Panc1 (cell line): ENCODE measurements at places on chromosomes 1 and 21. TPM values are rescaled to one million over a fixed set of nuclear protein-coding genes. Genes with fewer than 3 reads are reported as not detected.

Gene LCE2C
- not detected for total RNA-seq

Gene ZNF695
- total RNA-seq, result 14.7 TPM

Gene NPR1
- total RNA-seq, result 0.36 TPM

GRCh38 chr1:218661411-218661810, 316.3 kb downstream of the TGFB2 start:
- no peak for DNase-seq

GRCh38 chr1:186626356-186626932, 53.8 kb downstream of the PTGS2 start:
- no peak for DNase-seq

DNA sequence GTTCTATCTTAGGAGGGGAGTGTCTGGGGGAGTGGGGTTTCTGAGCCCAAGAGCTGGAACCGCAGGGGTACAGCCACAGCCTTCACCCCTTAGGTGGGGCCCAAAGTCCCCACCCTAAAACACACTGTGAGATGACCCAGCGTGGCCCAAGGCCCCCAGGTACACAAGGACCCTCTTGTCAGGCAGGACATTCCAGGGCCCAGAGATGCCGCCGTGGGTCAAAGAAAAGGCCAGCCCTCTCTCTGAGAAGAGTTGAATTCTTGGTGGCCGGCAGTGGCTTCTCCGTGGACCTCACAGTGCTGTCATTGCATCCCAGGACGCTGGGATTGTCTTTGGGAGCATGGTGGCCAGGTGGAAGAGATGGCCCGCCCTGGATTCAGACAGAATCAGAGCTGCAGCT, 176.3 kb upstream of the C1orf174 start:
- no peak for DNase-seq

DNA sequence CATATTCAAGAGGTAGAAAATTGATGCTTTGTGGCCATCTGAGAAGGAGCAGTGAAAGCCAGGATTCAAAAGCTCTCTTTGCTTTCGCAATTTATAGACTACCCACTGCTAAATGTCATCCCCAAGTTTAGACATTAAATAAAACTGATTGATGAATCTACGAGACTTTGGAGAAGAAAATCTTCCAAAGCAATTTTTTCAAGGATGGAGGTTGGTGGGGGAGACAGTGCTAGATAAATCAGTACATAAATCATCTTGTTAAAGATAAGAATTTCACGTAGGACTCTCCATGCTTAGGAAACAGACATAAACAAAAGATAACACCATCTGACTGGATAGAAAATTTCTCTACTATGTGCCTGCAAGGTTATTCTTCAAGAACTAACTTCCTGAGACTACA, 147.6 kb upstream of the TIAM1 start:
- DNase-seq, result no peak
